Activated T-cell treated with anti-CD3 and anti-CD28 coated beads, Interleukin-2, amount 50 U/mL, for 24 hours (primary cell): ENCODE measurements at places on chromosomes 2 and 18.

- DNase-seq, result peak; percentile 36
These were observed 47.1 kb upstream of the CCDC150 start for GRCh38 chr2:196592331-196592910.

GRCh38 chr18:76922107-76922506, 99.8 kb downstream of the ZNF236 start:
- DNase-seq, result peak; percentile 49

DNA sequence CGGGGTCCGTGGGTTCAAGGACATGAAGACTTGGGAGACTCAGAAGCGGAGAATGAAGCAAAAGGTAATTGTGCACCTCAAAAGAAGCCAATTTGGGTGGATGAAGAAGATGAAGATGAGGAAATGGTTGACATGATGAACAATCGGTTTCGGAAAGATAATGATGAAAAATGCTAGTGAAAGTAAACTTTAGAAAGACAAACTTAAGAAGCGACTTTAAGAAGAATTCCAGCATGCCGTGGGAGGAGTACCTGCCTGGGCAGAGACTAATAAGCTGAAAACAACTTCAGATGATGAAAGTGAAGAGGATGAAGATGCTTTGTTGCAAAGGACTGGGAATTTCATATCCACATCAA, 43.5 kb downstream of the PSTPIP2 start:
- no peak for DNase-seq

- peak; percentile 64 for DNase-seq
These were observed 18.9 kb upstream of the CD8A start for GRCh38 chr2:86809481-86810121.

- DNase-seq, result no peak
These were observed 53.5 kb downstream of the DARS1 start for GRCh38 chr2:135931776-135932443.

- no peak for DNase-seq
These were observed 165.7 kb downstream of the LNPK start for GRCh38 chr2:175836361-175836760.

DNA sequence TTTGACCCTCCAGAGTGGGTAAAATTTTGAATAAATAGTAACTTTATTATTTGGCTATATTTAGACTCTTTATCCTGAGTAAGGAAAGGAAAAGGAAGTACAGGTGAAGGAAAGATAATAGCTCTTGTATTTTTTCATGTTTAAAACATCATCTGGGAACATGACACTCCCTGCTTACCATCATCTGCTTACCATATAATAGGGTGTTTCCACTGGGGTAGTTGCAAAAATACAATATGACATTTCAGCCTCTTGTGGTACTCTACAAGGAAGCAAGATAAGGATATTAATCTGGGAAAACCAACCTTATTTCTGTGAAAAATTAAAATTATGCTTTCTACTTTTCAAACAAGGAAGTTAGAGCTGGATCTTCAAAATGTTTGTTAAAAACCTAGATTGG, 9.9 kb downstream of the RELCH start:
- no peak for DNase-seq

DNA sequence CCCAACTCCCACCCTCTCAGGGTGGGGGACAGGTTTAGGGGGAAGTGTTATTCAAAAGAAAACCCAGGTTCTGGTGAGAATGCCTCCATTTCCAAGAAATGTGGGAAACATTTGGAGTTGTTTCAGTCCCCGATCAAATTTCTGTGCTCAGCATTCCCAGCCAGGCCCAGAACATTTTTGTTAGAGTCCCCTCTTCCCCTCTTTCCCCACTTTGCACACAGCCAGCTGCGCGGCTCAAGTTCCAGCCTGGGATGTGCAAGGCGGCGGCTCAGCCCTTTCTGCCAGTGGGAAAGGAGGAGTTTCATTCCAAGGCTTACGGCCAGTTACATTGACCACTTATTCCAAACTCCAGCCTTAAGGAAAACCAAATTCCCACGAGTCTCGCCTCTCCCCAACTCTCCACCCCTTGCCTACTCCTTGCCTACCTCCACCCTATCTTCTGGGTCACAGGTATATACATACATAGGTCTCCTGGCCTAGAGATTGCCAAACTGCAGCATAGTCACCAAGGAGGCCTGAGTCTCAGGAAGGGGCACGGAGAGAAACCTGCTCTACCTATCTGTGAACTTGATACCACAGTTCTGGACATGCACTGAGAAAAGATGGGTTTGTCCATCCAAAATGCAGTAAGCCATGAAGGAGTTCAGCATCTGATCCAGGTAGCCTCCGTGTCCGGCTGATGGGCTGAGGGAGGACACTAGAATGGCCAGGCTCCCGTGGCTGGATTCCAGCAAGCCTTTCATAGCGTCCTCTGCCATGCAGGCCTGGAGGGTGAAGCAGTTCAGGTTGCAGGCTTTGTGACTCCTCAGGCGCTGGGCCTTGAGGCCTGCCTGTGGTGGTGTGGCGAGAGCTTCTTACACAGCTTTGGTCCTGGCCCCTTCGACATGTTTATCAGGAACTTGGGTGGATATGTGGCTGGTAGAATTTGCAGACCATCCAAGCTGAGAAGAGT, 154.5 kb downstream of the ZFP36L2 start:
- DNase-seq, result no peak

DNA sequence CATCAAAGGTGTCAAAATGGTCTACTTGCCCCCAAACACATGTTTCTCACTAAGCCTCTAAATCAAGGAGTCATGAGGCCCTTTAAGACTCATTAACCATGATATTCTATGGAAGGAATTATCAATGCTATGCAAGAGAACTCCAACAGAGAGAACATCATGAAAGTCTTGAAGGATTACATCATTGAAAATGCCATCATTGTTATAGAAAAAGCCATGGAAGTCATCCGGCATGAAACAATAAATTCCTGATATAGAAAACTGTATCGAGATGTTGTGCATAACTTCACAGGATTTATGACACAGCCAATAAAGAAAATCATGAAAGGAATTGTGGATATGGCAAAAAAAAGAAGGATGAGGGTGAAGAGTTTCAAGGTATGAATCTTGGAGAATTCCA, 1363.6 kb upstream of the CDH2 start:
- no peak for DNase-seq

DNA sequence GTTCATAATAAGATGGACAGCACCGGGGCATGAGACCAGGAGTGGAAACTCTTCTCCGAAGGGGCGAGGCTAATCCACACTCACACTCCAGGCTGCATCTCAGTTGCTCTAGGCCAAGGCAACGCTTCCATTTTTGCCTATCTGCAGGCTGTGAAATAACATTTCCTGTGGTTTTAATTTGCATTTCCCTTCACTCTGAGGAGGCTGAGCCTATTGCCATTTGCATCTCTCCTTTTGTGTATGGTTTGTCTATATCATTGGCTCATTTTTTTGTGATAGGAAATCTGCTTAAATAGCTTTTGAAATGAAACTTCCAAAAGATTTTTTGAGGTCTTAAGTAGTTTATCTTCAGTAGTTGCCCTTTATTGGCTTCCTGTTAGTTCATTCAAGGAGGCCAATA, 57.6 kb downstream of the TPGS2 start:
- no peak for DNase-seq
